Astrocyte (in vitro differentiated cells and primary cell): ENCODE measurements at places on chromosomes 7 and 10. TPM values are rescaled to one million over a fixed set of nuclear protein-coding genes. Genes with fewer than 3 reads are reported as not detected.

- no peak overlapping the region for H3K4me3 ChIP-seq
- no peak overlapping the region for H3K27ac ChIP-seq
- H3K4me1 ChIP-seq: peaks cover 24% of the 10 kb centered on the region
- no peaks in the 10 kb centered on the region for H3K27me3 ChIP-seq
- H3K36me3 ChIP-seq: peaks cover 5% of the 10 kb centered on the region
- DNase-seq: peak; percentile 52
These were observed 88.8 kb downstream of the DNMBP start for GRCh38 chr10:99920901-99921300.

ITPRID1 gene
- total RNA-seq: not detected in 2 replicates

CFAP69 gene
- 1.1 and 2.0 TPM in 2 replicates for total RNA-seq

- no peak overlapping the region for H3K27ac ChIP-seq
- no peaks in the 10 kb centered on the region for H3K27me3 ChIP-seq
- H3K36me3 ChIP-seq: no peaks in the 10 kb centered on the region
- H3K4me3 ChIP-seq: no peak overlapping the region
- peaks cover 36% of the 10 kb centered on the region for H3K4me1 ChIP-seq
These were observed 203.0 kb downstream of the TNS3 start for GRCh38 chr7:47378728-47379395.

FGFR2 gene
- 10.6 and 11.8 TPM in 2 replicates for total RNA-seq

RHBDD2 gene
- 54.7 and 55.0 TPM in 2 replicates for total RNA-seq

GRCh38 chr7:2521952-2522591, 2.5 kb downstream of the LFNG start:
- no peak for DNase-seq
- peak overlapping the region; percentile 37 for H3K27ac ChIP-seq
- H3K4me3 ChIP-seq: peak overlapping the region; percentile 64
- H3K27me3 ChIP-seq: no peaks in the 10 kb centered on the region
- H3K4me1 ChIP-seq: peaks cover 65% of the 10 kb centered on the region

DNA sequence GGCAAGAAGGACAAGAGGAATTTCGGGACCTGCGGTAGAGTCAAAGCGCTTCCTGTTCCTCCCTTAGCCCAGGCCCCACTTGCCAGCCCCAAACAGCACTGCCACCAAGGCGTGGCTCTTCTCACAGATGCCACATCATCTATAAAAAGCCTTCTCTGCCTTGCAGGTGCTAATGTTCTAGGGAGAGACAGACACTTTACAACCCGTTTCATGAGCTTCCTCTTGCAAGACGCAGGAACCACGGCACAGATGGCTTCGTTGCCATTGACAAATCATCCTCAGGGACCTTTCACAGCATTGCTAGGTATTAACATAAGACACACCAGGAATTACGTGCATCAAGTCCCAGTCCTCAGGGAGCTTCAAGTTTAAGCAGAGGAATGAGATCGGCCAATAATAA, 180.9 kb downstream of the JCAD start:
- H3K36me3 ChIP-seq: no peaks in the 10 kb centered on the region
- no peak for DNase-seq
- peaks cover 11% of the 10 kb centered on the region for H3K4me1 ChIP-seq

DNA sequence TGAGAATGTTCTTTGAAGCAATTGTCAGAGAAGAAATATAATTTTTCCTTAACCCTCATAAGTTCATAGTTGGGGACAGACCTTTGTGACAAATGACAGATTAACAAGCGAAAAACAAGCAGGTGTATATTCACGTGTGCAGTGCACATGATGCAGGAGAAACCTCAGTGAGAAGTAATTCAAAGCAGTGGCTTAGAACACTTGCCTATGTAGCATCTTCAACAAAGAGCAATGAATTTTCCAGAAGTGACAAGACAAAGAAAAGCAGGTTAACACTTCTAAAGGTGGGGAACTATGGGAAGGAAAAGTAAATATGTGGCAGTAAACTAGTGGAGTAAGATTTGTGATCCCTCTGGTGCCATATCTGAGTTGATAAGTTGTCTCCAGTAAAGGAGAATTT, 65.8 kb downstream of the MCU start:
- no peaks in the 10 kb centered on the region for H3K27me3 ChIP-seq
- H3K4me1 ChIP-seq: no peaks in the 10 kb centered on the region
- H3K36me3 ChIP-seq: no peaks in the 10 kb centered on the region
- H3K27ac ChIP-seq: no peak overlapping the region

DNA sequence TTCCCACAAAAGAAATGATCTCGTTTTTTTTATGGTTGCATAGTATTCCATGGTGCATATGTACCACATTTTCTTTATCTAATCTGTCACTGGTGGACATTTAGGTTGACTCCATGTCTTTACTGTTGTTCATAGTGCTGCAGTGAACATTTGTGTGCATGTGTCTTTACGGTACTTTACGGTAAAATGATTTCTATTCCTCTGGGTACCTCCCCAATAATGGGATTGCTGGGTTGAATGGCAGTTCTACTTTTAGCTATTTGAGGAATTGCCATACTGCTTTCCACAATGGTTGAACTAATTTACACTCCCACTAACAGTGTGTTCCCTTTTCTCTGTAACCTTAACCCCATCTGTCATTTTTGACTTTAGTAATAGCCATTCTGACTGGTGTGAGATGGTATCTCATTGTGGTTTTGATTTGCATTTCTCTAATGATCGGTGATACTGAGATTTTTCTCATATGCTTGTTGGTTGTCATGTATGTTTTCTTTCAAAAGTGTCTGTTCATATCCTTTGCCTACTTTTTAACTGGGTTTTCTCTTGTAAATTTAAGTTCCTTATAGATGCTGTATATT, 37.2 kb downstream of the MKLN1 start:
- DNase-seq: no peak
- no peaks in the 10 kb centered on the region for H3K36me3 ChIP-seq

SFTPA1 gene
- total RNA-seq: not detected in 2 replicates
